AML-193 (cell line): ENCODE measurements at places on chromosomes 4 and X.

- no peak for DNase-seq
Measured at GRCh38 chr4:148366251-148366650, 76.0 kb downstream of the NR3C2 start.

DNA sequence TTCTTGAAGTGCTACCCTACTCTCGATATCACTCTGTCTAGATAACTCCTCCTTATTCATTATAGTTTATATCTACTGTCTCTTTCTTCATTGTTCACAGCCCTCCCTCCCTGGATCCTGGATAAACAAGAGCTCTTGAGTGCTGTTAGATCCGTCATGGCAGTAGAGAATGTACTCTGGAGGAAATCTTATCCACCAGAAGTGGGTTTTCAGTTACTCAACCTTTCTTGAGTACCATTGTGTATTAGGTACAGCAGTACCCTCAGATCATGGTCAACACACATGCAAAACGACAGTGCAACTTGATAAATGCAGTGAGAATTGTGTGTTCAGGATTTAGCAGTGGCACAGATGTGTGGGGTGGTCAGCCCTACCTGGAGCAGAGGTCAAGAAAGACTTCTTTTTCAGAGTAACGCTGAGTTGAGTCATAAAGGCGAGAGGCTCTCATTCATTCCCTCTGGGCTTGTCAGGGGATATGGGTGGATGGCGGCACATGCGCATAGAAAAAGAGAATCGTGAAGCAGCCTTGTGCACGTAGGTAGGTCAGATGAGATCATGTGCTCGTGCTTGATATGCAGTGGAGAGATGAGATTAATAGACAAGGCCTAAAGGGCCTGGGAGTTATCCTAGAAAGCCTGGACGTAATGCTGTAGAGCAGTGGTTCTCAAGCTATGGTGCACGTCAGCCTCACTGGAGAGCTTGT lies 89.5 kb downstream of the SNX25 start:
- DNase-seq, result no peak

- DNase-seq, result no peak
Measured at GRCh38 chr4:7132730-7133582, 59.4 kb upstream of the SORCS2 start.

- DNase-seq, result no peak
Measured at GRCh38 chr4:70752236-70752635, 30.5 kb downstream of the RUFY3 start.

DNA sequence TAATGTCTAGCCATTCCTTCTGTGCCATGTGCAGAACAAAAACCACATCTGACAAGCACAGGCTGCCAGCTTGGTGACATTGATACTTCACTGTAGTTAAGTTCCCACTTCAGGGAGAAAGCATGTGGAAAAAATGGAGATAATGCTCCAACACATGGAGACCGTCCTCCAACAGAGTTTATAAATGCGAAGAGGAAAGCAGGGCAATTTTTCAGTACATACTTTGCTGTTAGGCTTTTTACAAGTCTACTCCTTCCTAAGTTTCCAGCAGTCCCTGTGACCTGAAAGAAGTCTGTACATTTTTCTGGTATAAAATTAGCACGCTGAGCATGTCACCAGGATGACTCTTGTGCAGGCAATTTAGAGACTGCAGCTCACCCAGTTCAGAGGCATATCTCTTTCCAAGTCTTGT lies 766.9 kb upstream of the IGFBP7 start:
- DNase-seq, result no peak

- no peak for DNase-seq
Measured at GRCh38 chr4:150236626-150237025, 158.4 kb downstream of the DCLK2 start.

GRCh38 chr4:17718471-17718870 lies 63.0 kb downstream of the FAM184B start:
- DNase-seq, result no peak

DNA sequence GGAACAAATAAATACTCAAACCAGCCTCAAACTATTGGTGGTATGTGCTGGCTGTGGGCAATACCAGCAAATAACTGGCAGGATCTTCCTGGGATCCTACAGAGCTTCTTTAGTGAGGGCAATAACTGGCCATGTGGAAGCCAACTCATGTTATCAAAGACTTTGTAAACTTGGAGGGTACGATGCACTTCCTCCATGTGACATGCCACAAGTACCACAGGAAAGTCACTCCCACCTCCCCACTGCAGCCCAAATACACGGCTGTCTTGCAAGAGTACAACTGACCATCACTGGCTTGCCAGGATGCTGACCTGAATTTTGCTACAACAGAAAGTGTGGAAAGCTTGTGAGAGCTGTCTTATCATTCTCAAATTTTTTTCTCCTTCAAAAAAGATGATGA lies 93.3 kb upstream of the MAML3 start:
- peak; percentile 4 for DNase-seq

GRCh38 chr4:140014284-140014683 lies 139.7 kb downstream of the MAML3 start:
- DNase-seq, result no peak

DNA sequence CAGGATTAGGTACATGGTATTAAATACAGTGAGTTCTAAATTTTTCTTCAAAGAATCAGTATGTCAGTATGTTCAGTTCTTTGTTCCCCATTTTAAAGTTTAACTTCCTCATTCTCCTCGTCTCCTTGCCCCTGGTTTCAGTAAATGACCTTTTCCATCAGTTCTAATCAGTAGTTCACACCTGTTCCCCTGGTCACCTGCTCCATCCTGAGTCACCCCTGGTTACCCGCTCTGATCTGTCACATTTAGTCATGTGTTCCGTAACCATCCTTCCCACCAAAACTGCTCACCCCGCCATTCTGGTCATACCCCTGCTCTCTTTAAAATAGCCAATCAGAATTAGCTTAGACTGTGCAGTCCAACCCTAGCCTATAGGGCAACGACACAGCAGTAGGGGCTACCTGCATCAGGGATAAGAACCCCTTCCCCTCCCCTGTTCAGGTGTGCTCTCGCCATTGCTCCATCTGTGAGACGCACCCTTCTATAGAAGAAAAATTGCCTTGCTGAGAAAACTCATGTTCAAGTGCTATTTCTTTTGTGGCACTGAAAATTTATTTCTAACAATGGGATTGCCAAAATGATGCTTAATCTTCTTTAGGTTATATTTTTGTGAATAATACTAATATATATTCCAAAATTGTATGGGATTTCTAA lies 181.3 kb downstream of the OR13H1 start:
- DNase-seq, result no peak

- no peak for DNase-seq
Measured at GRCh38 chr4:126568652-126569570, 1063.8 kb upstream of the INTU start.

GRCh38 chr4:15186149-15186548 lies 183.9 kb downstream of the CPEB2 start:
- DNase-seq, result no peak

- peak; percentile 16 for DNase-seq
Measured at GRCh38 chrX:11908371-11908770, 150.3 kb downstream of the MSL3 start.

DNA sequence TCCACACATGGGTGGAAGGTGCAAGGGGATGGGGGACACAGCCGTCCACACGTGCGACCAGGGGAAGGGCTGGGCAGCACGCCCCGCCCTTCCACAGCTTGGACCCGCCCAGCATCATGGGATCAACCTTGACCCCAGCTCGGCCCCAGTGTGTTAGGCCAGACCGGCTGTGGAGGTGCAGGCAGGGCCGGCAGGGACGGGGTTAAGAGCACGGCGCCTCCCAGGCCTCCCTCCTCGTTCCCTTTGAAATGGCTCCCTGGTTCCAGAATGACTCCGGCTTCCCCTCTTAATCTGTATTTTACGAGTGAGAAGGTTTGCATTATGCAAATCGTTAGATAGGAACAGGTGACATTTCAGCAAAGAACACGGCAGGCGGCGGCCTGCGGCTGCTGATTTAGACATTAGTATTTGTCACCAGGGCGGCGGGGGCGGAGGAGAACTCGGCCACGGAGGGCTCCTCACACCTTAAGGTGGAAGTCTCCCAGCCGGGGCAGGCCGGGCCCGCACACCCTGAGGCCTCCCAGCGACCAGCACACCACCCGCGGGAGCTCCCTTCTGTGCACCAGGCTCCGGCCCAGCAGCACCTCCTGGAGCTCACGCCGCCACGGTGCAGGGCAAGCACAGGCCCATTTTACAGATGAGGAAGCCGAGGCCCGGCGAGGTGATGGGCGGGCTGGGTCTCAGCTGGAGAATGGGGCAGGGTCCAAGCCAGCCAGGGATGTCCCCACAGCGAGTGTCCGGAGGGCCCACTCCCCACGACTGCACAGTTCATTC lies 116.1 kb downstream of the FAM53A start:
- DNase-seq, result no peak

DNA sequence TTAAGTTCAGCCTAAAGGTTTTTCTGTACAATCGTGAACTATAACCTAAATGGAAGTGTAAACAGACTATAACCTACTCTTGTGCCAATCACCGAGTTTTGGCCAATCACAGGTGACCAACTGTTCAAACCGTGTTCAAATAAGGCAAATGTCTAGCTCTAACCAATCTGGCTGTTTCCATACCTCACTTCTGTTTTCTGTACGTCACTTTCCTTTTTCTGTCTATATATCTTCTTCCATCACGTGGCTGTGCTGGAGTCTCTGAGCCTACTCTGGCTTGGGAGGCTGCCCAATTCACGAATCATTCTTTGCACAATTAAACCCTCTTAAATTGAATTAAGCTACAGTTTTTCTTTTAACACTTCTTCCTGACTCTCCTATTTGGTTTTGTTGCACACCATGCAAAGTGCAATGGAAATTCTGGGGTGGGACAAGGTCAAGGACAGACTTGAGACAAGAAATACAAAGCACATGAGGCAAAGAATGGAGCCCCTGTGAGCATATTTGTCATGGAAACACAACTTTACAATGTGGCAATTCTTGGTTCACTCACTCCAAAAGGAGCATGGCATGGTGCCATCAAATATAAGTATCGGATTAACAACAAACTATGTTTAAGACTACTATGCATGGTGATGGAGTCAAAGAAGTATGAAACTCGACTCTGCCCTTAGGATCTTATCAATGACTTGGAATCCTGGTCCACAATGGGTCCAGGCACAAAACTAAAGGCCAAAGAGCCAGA lies 115.7 kb upstream of the FAM9B start:
- no peak for DNase-seq

DNA sequence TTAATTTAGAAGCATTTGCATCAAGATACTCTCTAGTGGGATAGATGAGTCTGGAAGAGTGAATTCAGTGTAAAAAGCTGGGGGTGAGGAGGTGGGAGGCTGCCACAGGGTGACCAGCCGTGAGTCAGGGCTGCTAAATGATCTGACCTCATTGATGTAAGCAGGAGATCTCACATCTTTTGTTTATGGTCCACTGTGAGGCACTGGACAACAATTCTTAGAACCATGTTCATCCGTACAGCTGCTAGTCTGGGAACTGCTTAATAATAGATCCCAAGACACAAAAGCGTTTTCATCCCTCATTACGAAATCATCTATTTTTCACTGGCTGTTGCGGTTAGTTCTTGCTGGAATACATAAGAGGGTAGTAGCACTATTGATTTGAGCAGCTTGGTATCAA lies 14.1 kb downstream of the KLF3 start:
- no peak for DNase-seq

DNA sequence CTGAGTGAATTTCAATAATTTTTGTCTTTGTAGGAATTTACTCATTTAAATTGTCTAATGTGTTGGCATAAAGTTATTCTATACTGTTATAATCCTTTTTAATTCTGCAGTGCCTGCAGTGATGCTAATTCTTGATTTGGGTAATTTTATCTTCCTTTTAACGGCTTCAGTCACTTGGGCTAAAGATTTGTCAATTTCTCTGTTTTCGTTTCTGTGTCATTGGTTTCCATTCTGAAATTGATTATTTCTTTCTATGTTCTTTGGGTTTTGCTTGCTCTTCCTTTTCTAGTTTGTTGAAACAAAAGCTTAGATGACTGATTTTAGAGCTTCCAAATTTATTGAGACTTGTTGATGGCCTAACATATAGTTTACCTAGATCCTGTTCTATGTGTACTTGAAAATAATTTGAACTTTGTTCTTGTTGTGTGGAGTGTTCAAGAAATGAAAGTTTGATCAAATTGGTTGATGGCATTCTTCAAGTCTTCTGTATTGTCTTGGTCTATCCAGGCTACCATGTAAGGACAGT lies 89.4 kb downstream of the TNIP2 start:
- DNase-seq, result no peak

- DNase-seq, result no peak
Measured at GRCh38 chr4:138097912-138098600, 144.1 kb downstream of the SLC7A11 start.

DNA sequence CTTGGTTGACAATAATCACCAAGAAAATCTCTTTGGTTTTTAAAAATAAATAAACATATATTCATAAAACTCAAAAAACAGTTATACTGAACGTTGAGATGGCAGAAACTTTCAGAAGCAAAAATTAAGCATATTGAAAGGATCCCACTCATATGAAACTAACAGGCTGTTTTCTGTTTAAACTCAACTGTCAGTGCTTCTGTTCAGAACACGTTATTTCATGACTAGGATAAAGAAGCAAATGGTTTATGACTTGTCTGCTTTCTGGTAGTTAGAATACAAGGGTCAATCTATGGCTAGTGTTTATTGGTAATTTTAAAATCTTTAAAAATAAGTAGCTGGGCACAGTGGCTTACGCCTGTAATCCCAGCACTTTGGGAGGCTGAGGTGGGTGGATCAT lies 4.1 kb downstream of the GPR82 start:
- no peak for DNase-seq

- DNase-seq, result no peak
Measured at GRCh38 chrX:135651647-135652295, 61.7 kb upstream of the CT45A1 start.

DNA sequence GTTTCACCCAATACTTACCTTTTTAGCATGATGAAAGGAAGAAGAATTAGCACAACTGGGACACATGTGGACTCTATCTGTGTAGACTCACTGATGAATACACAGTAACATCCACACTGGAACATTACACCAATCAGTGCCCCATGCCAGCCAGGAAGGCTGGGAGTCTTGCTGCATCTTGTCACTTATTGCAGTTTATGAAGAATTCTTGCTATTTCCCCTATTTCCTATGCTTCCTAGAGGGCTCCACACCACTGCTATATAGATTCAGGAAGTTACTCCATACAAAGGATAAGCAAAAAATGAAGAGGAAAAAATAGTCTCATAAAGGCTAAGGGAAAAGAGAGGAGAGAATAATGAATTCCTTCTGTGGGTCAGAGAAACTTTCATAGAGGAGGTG lies 201.0 kb downstream of the CAMK2D start:
- DNase-seq, result no peak

- DNase-seq, result no peak
Measured at GRCh38 chrX:13474164-13474516, 95.3 kb upstream of the EGFL6 start.

DNA sequence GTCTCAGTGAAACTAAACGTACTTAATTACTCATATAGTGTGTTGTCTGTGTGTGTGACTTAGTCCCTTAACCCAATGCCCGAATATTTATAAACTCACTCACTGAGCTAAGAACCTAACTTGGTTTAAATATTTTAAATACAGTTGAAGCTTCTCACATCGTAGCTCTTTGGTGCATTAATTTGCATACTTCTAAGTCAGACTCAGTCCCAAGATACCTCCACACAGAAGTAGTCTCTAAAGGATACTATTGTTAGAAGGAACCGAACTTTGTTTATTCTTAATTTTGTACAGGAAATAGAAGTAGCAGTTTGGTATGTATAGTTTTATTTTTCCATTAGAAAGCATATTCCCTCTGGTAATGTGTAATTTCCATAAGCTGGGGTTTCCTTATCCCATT lies 54.0 kb upstream of the NKAP start:
- DNase-seq, result no peak
